Fibroblast of the aortic adventitia (primary cell): ENCODE measurements at places on chromosomes 11 and 22.

DNA sequence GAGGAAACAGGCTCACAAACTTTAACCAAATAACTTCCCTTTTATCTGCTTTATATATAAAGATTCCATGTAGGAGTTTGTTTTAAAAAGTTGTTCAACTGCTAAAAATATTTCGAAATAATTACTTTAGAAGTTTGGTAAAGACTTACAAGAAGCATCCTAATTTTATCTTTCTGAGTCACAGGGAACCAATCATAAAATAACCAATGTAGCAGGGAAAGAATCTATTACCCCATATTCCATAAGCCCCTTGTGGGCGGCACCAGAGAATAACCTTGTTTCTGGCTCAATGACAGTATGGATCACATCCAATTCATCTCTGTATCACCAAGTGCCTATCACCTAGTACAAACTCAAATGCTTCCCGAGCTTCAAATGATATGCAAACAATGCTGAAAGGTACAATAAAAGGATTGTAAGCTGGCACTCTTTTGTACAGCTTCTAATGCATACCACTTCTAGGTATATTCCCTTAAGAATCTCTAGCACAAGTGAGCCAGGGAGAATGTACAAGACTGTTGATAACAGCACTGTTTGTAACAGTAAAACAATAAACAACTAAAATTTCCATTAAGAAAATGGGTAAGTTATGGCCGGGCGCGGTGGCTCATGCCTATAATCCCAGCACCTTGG lies 158.4 kb downstream of the ATG16L2 start:
- DNase-seq: peak; percentile 78

- DNase-seq: no peak
These were observed 22.7 kb upstream of the FGF19 start for GRCh38 chr11:69726481-69726880.

GRCh38 chr11:57645689-57646085 lies 4.0 kb downstream of the YPEL4 start:
- DNase-seq: no peak

GRCh38 chr11:62013537-62014476 lies 46.4 kb upstream of the FTH1 start:
- DNase-seq: peak; percentile 63

DNA sequence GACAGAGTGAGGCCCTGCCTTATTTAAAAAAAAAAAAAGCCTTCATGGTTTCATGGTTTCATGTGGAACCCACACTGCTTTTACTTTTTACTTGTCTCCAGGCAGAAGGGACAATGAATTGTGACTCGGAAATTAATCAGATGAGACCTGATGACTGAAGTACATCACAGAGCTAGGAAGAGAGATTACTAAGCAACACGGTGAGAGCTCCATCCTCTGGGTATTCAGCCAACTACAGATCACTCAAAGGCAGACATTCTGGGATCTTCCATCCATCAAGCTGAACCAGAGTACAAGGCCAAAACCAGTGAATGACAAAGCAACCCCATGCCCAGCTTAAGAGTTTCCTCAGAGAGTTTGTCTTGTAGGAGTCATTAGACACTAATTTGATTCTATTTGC lies 433.2 kb downstream of the SOX6 start:
- no peak for DNase-seq

GRCh38 chr11:82315093-82315492 lies 418.6 kb downstream of the FAM181B start:
- no peak for DNase-seq

DNA sequence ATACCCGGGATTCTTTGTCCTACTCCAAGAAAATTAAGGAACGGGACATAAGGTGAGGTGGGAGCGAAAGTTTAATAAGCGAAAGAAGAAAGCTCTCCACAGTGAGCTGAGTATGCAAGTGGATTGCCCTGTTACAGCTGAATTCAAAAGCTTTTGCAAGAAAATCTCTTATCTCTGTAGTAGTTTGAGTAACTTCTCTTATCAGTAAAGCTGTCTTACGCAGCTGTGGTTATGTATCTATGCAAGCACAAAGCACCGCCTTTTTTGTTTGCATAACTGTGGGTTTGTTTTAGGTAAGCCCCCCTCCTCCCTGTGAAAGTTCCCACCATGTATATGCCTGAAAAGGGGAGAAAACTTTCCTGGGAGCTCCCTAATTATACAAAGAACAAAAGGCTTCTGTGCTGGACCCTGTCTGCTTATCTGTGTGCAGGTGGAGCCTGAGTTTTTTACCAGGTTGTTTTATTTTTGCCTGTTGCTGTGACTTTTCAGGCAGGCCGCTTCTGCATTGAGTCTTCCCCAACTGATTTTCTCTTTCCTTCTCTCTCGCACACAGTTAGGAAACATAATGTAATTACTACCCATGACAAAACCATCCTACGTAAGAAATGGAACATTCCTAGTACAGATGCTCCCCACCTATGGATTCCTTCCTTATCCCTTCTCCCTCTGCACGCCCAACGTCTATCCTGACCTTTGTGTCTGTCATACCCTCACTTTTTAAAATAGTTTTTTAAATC lies 837 bp upstream of the PLAAT5 start:
- peak; percentile 90 for DNase-seq

GRCh38 chr22:36913427-36914389 lies at the start of gene CSF2RB:
TSS of gene CSF2RB (plus strand) at chr22:36913628. CDS start at chr22:36922208, 8,580 bp downstream.
- no peak for DNase-seq

GRCh38 chr22:30596199-30596598 lies 4.5 kb upstream of the PES1 start:
- no peak for DNase-seq

- DNase-seq: no peak
These were observed 86.1 kb downstream of the ARHGAP8 start for GRCh38 chr22:44838316-44839016.

DNA sequence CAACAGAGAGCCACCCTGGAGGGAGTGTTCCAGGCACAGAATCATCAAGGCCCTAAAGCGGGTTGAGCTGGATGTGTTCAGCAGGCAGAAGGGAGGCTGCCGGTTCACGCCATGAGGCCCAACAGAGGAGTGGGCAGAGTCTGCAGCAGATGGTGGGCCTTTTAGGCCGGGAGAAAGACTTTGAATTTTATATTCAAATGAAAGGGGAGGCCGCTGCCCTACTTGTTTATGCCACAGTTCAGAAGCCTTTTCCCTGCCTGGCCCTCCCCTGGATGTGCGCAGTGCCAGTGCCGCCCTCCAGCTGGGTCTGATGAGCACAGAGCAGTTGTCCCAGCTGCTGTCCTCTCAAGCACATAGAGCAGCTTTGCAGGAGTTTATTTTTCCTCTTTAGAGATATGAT lies 46.9 kb upstream of the TTC12 start:
- no peak for DNase-seq

GRCh38 chr11:6556139-6556949 lies 47.1 kb downstream of the RRP8 start:
- DNase-seq: no peak

DNA sequence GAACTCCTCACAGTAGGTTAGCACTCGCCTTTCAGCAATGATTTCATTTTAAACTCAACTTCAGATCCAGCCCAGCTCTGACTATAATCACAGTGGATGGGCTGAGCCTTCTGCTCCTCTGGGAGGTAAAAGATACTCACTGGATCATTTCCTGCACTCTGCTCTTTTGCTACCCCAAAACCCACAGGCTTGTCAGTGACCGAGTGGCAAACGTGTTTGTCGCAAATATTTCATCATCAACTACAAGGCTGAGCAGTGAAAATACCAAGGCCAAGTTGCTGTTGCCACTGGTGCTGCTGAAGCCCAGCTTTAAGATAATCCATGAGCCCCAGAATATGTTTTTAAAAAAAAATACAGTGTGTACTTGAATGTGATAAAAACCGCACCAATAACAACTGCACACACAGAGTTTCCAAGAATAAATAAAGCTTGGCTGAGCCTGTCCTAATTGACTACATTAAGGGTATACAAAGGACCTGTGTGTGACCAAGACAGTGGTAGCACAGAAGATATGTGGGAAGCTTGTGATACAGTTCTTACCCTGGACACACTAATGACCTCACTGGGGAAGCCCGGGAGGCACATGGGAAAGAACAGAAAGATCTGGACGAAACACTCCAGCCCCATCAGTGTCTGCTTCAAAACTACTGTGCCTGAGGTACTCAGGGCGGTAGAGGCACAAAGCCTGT lies 41.3 kb downstream of the ABTB2 start:
- DNase-seq: no peak

DNA sequence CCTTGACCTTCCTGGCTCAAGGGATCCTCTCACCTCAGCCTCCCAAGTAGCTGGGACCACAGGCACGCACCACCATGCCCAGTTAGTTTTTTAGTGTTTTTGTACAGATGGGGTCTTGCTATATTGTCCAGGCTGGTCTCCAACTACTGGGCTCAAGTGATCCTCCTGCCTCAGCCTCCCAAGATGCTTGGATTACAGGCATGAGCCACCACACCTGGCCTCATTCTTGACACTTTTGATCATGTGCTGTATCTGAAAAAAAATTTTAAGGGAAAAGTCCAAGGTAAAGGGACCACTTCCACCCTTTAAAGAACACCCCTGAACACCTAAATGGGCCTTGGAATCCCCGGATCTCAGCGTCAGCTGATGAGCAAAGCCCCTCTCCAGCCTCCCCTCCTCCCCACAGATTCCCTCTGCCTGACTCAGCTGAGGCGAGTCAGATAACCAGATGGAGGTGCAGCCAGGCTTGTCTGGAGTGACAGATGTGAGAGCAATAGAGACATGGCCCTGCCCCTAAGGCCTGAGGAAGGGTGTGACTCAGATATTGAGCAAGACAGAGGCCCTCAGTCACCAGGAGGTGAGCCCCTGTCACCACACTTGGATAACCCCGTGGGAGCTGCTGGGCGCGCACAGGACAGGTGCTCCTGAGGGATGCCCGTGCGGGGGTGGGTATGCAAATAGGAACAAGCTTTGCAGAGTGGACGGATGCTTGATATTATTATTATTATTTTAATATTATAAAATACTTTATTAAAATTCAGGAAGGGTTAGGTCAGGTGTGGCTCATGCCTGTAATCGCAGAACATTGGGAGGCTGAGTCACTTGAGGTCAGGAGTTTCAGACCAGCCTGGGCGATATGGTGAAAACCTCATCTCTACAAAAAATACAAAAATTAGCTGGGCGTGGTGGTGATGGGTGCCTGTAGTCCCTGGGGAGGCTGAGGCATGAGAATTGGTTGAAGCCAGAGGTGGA lies 5.0 kb upstream of the CCDC88B start:
- DNase-seq: peak; percentile 94

DNA sequence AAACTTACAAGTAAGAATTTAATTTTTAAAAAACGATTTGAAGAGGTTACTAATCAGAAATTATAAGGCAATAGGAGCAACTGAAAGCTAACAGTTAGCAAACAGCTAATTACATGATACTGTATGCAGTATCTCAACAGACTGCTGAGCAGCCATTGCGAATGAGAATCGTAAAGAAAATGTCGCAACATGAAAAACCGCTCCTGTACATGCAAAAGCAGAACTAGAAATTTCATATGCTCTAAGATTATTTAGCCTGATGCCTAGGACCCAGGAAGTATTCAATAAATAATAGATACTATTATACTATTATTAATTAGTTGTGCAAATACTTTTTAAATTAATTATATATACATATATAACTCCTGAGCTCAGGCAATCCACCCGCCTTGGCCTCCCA lies 48.7 kb upstream of the EP300 start:
- no peak for DNase-seq

DNA sequence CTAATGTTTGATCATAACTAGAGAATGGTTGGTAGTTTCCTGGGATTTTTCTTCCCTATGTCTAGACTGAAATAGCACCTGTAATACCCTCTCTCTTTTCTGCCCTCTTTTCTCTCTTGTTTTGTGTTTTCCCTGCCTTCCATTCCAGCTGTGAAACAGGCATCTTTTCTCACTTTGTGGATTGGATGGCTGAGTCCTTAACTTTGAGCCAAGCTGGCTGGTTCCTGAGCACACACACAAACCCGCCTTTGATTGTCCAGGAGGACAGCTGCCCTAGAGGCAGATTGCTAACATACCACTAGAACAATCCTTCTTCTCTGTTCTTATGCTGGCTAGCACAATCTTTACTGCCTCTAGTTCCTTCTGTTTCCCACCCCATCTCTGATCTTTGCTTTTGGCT lies 17.7 kb downstream of the CTNND1 start:
- DNase-seq: peak; percentile 78
